ENCODE measurements at places on chromosomes 13 and 19.

GRCh38 chr13:27176470-27177410 is 5.1 kb upstream of the USP12 start:
- no peak for DNase-seq

DNA sequence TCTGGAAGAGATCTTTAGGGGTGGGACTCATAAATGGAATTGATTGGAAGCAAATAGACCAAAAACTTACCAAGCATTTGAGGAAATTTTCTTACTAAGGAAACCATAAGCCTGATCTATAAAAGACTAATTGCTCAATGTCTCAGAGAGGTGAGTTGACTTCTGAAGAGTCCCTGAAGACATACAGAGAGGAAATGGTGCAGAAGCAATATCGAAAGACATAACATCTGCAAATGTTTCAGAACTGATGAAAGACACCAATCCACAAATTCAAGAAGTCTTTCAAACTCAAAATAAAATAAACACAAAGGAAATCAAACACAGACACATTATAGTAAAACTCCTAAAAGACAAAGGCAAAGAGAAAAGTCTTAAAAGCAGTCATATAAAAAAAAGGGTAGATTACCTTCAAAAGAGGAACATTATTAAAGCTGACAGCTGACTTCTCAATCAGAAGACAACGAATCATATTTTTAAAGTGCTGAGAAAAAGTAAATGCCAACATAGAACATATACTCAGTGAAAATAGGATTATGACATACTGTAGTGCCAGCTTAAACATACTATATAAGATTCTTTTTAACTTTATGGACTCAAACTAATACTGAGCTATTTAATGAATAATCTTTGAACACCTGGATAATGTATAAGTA is 45.4 kb upstream of the CALM3 start:
- DNase-seq: no peak

GRCh38 chr13:92460479-92460878 is 766.1 kb upstream of the GPC6 start:
- DNase-seq: no peak

GRCh38 chr13:99208185-99208584 is 7.5 kb downstream of the UBAC2 start:
- no peak for DNase-seq

DNA sequence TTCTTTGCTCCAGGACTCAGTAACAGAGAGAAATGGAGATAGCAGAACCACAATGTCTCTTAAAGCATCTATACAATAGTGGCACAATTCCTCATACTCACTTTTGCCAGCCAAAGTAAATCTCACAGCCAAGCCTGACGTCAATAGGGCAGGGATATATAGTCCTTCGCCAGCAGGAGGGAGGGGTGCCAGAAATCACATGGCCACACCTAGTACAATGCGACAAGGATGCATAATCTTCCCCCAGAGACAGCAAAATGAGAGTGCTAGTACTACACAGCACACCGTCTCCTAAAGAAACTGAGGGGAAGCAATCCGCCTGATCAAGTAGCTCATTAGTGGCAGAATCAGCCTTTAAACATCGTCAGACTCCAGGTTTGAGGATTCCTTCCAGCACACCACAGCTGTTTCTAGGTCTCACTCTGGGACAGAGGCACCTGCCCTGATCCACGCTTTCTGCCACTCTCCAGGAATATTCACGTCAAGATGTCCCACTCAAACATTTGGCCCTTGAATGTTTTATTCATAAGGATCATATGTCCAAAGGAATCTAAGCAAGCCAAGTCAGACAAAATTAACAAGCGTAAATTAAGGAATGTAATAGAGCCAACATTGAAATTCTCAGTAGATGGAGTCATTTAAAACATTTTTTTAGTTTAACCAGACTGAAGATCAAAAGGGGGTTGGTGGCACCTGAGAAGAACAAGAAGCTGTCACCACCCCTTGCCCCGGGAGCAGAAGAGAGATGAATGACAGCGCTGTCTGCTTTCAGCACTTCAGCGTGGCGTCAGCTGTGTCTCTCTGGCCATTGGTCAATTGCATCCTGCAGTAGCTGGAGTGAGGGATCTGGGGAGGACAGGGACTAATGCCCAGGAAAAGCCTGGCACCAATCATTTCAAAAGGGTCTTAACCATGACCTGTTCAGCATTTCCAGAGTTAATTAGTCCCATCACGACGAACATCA is 63.5 kb upstream of the SERP2 start:
- no peak for DNase-seq

DNA sequence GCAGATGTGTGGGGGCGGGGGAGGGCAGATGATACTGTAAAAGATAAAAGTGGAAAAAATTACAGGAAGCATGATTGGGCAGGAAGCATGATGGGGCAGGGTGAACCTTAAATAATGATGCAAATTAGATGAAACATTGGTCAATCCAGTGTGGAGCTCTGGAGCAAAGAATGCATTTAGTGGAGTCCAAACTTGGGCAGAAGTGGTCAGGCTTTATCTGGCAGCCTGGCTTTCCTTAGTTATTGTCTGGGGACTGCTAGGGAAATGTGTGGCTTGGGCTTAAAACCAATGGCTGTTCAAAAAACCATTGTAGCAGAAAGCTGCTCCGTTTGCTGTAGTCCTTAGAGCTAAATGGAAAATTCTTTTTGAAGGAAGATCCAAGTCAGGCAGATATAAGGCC is 1077.3 kb upstream of the MIR17HG start:
- no peak for DNase-seq

DNA sequence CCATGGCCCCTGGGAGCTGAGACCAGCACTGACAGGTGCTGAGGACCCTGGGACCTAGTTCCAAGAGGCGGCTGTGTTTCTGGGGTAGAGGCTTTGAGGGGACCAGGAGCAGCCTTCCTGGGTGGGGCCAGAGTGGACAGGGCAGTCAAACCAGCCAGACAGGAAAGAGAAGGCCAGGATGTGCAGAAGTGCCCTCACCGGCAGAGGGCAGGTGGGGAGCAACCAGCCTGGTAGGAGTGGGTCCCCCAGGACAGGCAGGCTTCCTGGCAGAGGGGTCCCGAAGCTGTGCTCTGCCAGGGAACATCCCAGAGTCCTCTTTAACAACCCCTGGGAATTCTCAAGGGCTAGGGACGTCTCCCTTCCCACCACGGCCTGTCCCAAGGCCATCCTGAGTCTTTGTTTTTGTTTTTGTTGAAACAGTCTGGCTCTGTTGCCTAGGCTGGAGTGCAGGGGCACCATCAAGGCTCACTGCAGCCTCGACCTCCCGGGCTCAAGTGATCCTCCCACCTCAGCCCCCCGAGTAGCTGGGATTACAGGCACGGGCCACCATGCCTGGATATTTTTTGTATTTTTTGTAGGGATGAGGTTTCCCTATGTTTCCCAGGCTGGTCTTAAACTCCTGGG is 3.0 kb upstream of the HIPK4 start:
- no peak for DNase-seq

DNA sequence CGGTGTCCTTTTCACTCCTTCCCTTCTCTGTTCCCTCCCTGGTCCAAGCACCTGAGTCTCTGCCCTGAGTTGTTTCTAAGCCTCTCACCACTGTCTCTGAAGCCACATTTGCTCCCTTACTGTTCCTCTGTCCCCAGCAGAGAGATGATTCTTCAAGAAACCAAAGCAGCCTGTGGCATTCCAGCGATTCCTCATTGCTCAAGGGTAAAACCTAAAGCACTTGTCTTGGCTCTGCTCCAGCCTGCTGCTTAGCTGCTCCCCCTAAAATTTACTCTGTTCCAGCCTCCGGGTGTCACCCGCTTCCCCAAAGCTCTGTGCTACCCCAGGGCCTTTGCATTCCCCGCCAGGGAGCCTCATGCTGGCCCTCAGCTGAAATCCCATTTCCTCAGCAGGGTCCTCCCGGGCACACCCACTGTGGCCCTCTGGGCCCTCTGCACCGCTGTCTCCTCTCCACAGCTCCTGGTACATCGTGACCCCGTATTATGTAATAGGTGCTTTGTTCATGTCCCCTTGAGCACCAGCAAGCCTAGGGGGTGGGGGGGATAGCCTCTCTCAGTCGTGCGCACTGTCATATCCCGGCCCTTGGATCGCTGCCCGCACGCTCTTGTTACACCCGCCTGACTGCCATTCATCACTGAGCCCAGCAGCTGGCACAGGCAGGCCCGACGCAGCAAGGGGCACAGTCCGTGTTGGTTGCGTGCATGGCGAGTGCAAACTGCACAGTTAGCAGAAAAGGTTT is 15.8 kb downstream of the TECR start:
- DNase-seq: no peak

- no peak for DNase-seq
Observed at GRCh38 chr13:20441879-20442278, 83.8 kb downstream of the CRYL1 start.

DNA sequence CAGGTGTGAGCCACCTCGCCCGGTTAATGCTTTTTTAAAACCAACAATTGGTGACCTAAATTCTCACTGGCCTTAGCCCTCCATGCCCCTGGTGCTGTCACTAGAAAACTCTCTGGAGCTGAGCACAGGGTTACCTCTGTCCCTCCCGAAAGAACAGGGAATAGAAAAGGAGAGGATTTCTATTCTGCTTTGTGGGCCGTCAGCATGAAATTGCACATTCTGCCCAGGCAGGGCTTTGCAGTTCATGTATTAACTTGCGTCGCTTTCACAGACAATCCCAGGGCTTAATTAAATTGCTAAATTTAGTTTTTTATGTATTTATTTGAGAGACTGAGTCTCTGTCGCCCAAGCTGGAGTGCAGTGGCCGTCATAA is 583 bp upstream of the ZNF480 start:
- no peak for DNase-seq

GRCh38 chr13:28499609-28500008 is 4.7 kb upstream of the FLT1 start:
- DNase-seq: no peak

DNA sequence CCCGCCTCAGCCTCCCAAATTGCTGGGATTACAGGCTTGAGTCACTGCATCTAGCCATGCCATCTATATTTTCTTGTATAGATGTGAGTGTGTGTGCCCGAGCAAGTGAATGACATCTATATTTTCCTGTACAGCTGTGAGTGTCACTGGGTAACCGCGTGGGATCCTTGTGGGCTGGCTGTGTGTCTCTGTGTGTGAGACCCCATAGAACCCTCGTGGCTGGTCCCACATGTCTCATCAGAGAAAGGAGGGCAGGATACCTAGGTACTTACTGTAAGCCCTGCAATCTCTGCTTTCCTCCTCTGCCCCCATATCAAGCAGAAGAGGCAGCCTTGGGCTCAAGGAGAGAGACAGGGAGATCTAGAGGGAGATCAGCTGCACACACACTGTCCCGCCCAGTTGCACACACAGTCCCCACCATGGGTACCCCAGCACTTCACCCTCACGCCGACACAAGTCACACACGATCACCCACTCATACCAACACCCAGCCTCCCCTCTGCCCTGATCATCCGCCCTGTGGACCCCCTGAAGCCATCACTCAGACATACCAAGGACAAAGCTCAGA is 655 bp downstream of the DENND1C start:
- DNase-seq: peak; percentile 57

GRCh38 chr19:48969276-48970138 is 4.4 kb downstream of the FTL start:
- DNase-seq: no peak

GRCh38 chr13:44382635-44383145 is 9.1 kb downstream of the SERP2 start:
- no peak for DNase-seq

GRCh38 chr19:33580645-33581037 is 41.1 kb upstream of the CHST8 start:
- DNase-seq: no peak

- DNase-seq: no peak
Observed at GRCh38 chr19:2686360-2686759, 16.1 kb downstream of the GNG7 start.

DNA sequence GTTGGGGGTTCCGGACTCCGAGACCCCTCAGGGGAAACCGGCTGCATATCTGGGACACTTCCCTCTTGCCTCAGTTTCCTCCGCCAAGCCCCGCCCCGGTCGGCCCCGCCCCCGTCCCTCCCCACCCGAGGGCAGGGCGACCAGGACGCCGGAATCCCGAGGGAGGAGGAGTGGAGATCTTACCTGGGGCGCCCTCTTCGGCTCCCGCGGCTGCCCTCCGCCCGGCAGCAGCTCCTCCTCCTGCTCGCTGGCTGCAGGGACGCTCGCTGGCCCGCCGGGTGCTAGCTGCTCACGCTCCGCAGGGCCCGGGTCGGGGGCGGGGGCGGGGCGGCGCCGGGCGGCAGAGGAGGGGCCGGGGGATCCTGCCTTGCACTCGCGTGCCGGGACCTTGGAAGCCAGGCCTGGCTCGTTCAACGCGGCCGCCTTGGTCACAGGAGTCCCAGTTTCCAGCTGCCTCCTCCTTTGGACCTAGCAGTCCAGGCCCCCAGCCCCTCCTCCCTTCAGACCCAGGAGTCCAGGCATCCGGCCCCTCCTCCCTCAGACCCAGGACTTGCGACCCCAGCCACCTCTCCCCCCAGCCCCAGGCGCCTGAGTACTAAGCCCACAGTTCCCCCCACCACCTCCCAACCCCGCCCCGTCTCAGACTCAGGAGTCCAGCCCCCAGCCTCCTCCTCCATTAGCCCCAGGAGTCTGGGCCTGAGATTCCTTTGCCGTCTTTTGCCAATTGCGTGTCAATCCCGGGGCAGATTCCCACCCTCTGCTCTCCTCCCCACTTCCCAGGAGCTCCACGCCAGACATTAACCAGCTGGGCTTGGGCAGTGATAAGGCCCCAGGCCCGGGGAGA is at the start of gene NTF4:
Gene NTF4 (minus strand): TSS at position 51 of the 844 bp plus-strand sequence. CDS start 2,821 bp downstream, outside the sequence.
- no peak for DNase-seq

GRCh38 chr13:75423946-75424345 is 58.0 kb downstream of the TBC1D4 start:
- DNase-seq: no peak

DNA sequence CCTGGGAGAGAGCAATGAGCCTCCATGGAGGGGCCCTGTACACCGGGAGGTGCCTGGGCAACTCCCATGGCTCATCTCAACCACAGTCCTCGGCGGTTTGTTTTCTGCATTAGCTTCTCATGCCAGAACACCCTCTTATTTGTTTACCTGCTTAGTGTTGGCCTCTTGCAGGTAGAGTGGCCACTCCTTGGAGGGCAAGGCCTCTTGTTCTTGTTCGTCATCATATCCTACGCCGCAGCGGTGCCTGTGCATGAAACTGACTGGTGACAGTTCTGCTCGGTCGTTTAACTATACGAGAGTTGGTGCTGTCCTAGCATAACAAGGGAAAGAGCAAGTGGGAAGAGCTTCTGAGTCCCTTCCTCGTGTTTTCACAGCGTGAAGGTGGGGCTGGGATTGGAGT is 40.5 kb upstream of the RNF113B start:
- DNase-seq: no peak

GRCh38 chr19:58385313-58385890 is 1.7 kb upstream of the RPS5 start:
- DNase-seq: no peak

DNA sequence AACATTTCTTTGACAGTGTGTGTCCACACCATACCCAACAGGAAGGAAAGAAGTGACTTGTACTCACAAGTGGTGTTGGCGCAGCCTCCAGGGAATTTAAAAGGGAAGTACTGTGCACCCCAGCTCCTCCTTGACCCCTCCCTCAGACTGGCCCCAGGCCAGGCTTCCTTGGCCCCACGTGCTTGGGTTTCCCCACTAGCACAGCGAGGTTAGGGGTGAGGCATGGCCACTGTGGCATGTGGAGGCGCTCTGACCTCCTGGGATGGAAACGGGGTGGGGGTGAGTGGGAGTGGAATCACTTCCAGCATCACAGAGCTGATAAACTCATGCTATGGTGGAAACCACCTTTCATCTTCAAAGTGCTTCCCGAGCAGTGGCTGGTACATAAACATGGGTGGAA is 168.6 kb downstream of the ZNF536 start:
- no peak for DNase-seq
